ENCODE measurements at places on chromosomes 1 and 21.

GRCh38 chr1:211490038-211490678 is 1.8 kb downstream of the RD3 start:
- DNase-seq, result no peak

- DNase-seq, result no peak
Measured at GRCh38 chr1:100164216-100164615, 13.8 kb downstream of the LRRC39 start.

DNA sequence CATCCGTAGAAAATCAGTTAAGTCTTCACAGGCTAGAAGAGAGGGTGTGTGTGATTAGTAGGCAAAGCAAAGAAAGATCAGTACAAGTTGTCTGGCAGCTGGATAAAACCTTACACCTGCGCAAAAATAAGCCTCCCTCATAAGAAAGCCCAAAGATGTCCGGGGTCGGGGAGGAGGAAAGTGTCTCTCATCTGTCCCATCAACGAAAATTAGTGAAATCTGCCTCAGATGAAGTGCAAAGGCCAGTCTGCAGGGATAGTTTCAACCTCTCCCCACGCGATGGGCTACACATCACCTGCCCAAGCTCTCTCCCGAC is 333.9 kb downstream of the SRGAP2C start:
- DNase-seq, result no peak

DNA sequence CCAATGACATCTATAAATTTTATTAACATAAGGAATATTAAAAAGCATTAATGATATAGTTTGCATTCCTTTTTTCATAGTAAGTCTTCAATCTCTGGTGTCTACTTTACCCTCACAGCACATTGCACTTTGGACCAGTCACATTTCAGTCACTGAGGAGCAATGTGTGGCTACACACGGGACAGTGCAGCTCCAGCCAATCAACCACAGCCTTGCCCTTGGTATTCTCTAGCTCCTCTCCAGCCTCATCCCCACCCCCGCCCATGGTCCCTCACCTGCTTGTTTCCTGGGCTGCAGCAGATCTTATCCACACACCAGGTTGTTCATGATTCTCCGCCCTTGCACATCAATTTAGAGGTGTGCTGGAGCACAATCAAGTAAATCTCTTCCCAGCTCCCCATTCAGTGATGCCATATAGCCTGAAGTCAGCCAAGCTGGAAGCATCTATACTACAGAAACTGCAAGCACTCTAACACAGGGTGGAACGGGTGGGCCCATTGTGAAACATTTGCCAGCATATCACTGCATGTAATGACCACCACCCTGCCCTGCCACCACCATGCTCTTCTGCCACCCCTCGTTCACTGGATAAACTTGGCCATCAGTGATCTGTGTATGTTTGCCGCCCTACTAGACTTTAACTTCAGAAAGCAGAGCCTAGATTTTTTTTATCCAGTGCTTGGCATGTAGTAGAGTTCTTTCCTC is 93.0 kb upstream of the SLC44A3 start:
- no peak for DNase-seq

GRCh38 chr1:210596641-210597040 is 267.9 kb downstream of the HHAT start:
- no peak for DNase-seq

DNA sequence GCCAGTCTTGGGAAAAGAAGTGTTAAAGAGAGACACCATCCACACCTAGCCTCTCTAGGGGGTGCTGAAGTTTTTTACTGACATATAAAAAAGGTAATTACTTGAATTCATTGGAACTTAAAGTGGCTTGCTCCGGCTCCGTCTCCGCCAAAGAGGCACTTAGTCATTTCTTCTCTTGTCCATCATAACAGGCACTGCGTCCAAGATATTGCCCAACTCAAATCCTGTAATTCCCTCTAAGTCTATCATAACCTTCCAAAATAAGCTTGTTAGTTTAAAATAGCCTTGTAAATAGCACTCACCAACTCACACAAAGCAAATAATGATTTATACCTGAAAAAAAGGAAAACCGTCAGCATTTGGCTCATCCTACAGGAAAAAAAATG is 160.5 kb downstream of the ZBTB18 start:
- no peak for DNase-seq

Measured in activated CD8-positive, alpha-beta memory T cell treated with anti-CD3 and anti-CD28 coated beads, Interleukin-2, amount 50 U/mL, for 48 hours (primary cell).